ENCODE measurements at places on chromosomes 12 and 14.

GRCh38 chr12:41073633-41074472 is 114.3 kb upstream of the PDZRN4 start:
- no peak for DNase-seq

GRCh38 chr12:107238296-107238695 is 144.9 kb upstream of the CRY1 start:
- no peak for DNase-seq

DNA sequence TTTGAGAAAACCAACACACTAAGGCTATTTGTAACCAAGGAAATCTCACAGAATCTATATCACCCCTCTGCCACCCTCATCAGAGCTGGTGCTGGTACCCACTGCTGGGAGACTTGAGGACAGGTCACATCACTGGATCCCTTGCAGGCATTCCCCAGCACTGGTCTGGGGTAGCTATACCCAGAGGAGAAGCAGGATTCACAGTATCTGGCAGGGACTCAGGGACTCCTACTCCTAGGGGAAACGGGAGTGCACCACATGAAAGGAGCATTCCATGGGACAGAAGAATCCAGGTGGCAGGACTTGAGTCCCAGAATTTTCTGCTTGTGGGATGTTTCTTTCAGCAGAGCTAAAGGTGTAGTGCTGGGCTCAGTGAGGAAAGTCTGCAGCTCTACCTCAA is 223.2 kb downstream of the ADGRD1 start:
- no peak for DNase-seq

- no peak for DNase-seq
Measured at GRCh38 chr12:130555628-130556485, 160.2 kb downstream of the RIMBP2 start.

DNA sequence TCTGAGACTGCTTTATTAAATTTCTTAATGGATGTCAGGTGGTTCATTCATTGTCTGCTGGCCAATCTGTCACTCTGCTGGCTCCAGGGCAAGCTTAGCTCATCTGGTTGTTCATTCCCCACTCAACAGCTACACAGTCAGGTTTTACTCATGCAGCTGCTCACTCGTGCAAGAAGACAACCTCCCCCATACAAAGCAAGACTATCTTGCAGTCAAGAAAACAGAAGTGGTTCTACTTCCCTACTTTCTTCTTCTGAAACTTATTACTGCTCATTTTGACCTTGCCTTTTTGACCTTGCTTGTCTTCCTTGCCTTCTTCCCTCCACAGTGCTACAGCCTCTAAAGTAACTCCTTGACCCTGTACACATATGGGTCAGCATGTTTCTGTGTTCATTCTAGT is 277.9 kb downstream of the SSPN start:
- peak; percentile 95 for DNase-seq

DNA sequence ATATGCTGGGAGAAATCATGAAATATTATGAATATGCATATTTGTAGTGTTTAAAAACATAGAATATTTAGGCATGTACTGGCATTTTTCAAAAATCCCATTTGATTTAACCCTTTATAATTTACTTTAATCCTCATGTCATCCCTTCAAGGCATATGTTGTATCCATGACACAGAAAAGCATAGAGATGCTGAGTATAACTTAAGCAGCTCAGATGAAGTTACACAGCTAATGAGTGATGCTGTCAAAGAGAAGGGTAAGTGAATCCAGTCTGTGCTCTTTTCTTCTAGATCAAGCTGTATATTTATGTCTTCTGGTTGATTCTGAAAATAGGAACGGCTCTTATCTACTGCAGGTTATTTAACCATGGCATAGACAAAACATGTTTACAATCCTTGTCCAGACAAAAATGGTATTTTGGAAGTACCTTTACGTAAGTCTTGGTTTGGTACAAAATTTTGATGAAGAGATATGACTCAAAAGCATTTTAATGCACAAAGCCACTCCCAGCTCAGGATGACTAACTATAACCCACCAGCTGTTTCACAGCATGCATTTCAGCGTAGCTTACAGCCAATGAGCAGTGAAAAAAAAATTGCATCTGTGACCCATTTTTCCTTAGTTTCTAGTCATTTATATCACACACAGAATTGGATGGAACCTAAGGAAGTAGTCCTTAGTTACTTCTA is 201.7 kb downstream of the STXBP6 start:
- no peak for DNase-seq

DNA sequence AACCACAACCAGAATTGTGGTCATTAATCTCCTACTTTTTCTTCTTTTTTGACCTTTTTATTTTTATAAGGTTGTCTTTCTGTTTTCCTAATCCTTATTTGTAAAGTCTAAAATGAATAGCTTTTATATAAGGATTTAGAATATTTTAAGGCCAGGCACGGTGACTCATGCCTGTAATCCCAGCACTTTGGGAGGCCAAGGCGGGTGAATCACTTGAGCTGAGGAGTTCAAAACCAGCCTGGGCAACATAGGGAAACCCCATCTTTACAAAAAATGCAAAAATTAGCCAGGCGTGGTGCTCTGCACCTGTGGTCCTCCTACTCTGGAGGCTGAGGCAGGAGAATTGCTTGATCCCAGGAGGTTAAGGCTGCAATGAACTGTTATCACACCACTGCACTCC is 55.1 kb downstream of the IFT81 start:
- DNase-seq, result peak; percentile 15

- peak; percentile 83 for DNase-seq
Measured at GRCh38 chr14:50031602-50032313, 84.6 kb downstream of the VCPKMT start.

GRCh38 chr12:40718878-40719372 is 26.7 kb downstream of the CNTN1 start:
- DNase-seq, result no peak

All from inflammatory macrophage treated with lipopolysaccharide for 4 hours (primary cell).